Stromal cell of bone marrow (primary cell): ENCODE measurements at places on chromosomes 4 and X.

- no peak for DNase-seq
These were observed at the start of gene MAOB for GRCh38 chrX:43882294-43882681. Gene MAOB (minus strand): TSS chrX:43882450. CDS start chrX:43882299, 151 bp downstream.

- DNase-seq, result no peak
These were observed 111.5 kb upstream of the SFRP2 start for GRCh38 chr4:153900426-153900825.

- DNase-seq, result peak; percentile 44
These were observed 54.0 kb upstream of the AMELX start for GRCh38 chrX:11239230-11239629.

- DNase-seq, result no peak
These were observed 41.3 kb downstream of the C4orf50 start for GRCh38 chr4:5976921-5977320.

DNA sequence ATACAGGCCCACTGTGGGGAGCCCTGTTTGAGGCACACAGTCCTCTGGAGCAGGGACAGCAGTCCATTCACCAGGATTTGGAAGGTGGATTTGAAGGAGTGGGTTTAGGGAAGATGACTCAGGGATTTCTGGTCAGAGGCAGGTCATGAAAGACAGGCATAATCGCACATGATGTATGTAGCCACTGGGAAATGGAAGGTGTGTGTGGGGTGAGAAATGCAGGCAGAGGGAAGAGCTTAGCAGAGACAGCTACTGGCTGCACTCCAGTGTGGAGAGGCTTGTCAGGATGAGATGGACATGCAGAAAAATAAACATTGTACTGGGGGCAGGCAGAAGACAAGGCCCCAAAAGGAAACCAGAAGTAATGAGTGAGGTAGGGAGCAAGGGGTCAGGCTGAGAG, 85.2 kb upstream of the STS start:
- DNase-seq, result no peak

- DNase-seq, result no peak
These were observed 252.6 kb downstream of the PAPSS1 start for GRCh38 chr4:107467461-107467860.

- peak; percentile 0 for DNase-seq
These were observed 102.8 kb upstream of the OR13H1 start for GRCh38 chrX:131441033-131441432.

DNA sequence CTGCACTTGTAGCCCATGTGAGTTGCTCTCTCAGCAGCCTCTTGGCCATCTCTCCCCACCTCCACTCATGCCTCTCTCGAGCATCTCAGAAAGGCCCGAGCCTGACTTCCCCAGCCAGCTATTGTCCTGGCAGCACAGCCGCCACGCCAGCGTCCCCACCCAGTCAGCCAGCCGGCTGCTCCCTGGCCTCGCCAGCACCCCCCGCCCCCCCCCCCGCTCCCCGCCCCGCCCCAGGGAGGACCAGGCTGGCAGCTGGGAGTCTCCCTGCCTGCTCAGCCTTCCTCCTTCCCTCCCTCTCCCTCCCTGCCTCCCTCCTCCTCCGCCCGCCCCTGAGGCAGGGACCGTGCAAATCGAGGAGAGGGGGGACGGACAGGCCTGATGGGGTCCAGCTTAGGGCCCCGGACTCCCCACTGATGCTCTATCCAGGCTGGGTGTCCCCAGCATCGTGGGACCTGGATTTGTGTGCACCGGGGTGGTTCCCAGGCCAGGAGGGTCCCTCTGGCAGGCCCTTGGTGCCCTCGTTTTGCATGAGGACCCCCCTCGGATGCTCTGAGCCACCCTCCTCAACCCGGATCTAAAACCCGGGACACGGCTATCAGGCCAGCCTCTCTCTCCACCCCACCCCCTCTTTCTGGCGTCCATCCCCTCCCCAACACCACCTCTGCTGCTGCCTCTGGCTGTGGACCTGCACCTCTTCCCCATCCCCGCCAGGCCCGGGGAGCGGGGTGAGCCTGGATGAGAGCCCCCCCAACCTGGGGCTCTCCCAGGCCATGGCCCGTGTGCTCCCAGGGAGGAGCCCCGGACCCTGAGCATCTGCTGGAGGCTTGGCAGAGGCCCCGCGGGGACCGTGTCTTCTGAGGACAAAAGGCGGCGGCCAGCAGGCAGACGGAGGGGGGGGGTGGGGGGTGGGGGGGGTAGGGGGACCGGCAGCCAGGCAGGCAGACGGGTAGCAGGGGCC, at the start of gene GPR173:
TSS of gene GPR173 (plus strand) at position 621 of the 958 bp plus-strand sequence. CDS start 27,833 bp downstream, outside the sequence.
- DNase-seq, result peak; percentile 51

DNA sequence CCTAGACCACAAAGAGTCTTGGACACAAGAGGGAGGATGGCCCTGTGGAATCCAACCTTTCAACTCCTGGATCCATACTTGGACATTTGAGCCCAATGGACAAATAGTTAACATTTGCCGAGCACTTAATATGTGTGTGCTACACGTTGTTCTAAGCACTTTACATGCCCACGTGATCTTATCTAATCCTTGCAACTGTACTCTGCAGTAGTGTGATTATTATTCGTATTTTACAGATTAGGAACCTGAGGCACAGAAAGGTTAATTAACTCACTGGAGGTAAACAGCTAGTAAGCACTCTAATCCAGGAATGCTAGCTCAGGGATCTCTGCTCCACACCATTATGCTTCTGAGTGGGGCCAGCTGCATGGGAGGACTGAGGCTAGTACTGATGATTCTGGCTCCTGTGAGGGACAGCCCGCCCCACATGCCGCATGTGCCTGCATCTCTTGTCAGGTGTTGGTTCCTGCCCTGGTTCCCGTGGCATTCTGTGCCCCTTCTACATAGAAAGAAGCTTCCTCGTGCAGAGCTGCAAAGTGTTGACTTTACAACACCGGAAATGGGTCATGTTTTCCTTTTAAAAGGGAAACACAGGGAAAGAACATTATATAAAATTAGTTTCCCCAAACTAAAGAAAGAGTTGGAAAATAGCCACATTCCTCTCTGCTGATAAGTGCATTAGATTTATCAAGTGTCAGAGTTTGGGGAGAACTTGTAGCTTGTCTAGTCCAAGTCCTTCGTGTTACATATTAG, 34.8 kb downstream of the PLAC1 start:
- DNase-seq, result no peak

GRCh38 chrX:49063715-49064114, 4.9 kb downstream of the CCDC120 start:
- DNase-seq, result no peak

DNA sequence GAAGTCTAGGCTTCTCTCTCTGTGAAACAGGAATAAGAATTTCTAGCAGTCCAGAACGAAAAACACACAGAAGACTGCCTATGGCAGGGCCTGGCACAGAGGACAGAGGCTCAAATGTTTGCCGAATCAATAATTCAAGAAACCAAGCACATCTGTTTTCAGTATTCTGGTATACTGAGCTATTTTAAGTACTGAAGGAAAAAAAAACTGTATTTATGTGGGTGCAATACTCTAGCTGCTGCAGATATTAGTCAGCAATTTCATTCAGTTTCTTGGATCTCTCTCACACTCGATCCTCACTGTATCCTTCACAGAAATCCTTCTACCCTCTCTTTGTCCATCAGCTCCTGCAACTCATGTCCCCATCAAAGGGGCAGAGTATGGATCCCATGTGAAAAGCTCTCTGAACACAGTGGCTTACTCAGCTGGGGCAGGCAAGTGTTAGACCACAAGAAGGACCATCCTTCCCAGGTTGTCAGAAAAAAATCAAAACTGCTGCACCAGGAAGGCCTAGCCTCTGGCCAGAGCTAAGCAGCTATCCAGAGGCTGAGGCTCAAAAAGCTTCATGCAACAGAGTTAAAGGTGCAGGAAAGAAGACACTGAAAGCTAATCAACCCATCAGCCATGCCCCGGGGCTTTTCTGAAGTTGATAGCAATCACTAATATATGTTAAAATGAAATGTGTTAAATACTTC, 9.1 kb upstream of the USO1 start:
- DNase-seq, result peak; percentile 28

GRCh38 chr4:71184195-71184781, 154.5 kb upstream of the SLC4A4 start:
- peak; percentile 48 for DNase-seq

DNA sequence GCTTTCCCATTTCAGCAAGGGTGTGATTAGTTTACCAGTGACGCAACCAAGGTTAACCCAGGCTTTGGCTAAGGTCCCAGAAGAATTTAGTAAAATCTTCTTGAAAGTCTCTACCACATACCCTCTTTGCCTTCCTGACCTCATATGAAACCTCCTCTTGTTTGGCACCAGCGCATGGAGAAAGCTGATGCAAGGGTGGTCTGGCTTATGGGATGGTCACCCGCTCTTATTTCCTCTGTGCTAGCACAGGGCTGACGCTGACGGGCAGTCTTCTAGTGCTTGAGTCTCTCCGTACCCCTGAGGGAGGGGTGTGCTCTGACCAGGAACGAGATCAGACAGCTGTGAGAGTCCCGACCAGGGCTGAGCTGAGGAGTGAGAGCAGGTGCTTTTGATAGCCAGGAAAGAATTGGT, 137.6 kb downstream of the TENM3 start:
- peak; percentile 18 for DNase-seq

- DNase-seq, result no peak
These were observed 58.7 kb upstream of the STARD8 start for GRCh38 chrX:68588602-68589371.

- DNase-seq, result no peak
These were observed 40.1 kb downstream of the BTC start for GRCh38 chr4:74754218-74754617.

DNA sequence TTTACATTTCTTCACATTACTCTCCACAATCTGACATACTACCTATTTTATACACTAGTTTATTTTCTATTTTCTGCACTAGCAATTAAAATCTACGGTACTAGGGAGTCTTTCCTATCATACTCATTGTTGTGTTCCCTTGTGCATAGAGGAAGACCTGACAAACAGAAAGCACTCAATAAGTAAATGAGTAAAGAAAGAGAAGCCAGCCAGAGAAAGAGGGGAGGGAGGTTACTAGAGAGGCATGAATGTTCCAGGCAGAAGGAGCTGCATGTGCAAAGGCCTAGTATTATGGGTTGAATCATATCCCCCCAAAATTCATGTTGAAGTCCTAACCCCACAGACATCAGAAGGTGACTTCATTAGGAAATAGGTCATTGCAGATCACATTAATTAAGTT, 114.0 kb downstream of the ZAR1 start:
- no peak for DNase-seq

DNA sequence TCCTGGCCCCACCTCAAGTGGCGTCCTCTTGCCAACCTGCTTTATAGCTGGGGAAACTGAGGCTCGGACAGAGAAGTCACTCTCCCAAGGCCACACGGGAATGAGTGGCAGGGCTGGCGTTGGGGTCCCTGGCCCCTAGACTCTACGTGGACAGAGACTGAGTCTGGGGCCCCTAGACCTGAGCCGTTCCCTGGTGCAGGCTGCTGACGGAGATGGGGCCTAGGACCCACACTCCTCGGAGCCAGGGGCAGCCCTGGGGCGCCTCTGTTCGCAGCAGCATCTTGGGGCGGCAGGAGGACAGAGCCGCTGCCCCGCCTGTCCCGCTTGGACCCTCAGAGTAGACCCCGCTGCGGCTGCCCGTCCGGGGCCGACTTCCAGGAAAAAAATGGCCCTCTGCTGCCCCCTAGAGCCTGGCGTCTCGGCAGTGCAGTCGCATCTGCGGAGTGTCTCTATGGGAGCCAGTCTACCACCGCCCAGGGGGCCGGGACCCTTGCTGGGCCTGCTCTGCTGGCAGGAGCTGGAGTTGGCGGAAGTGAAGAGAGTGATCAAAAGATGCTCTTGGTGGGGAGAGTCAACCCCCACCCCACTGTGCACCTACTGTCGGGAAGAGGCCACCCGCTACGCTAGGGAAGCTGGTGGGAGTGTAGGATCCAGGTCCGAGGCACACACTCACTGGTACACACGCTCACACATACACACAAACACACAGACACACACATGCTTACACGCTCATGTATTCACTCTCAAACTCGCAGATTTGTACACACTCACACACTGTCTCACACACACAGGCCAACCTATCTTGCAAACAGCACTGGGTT, 220.1 kb downstream of the AFAP1 start:
- no peak for DNase-seq

GRCh38 chr4:18881556-18881955, 860.0 kb upstream of the LCORL start:
- DNase-seq, result no peak

DNA sequence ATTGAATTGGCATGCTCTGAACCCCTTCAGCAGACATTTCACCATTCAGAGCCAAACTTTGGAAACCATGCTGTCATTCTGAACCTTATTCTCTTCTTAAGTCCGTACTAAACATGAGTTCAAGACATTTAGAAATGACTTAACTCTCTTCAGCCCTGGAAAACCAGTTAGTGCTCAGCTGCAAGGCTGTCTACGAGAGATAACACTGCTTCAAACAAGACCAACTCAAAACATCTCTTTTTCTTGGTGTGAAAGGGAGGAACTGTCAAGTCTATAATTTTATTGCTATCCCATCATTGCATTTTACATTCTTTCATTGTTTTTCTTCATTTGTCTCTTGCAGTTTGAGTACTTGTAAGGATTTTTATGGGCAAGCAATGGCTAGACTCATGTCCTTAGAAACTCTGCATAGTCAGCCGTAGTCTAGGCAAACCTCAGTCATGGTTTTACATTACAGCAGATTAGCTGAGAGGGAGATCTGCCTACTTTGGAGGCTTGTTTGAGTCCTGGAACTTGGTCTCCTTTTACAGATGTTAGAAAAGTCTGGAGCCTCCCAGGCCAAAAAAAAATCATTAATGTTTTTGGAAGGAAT, 120.6 kb upstream of the JADE1 start:
- DNase-seq, result no peak

- no peak for DNase-seq
These were observed 36.6 kb downstream of the RASSF6 start for GRCh38 chr4:73583666-73584065.

DNA sequence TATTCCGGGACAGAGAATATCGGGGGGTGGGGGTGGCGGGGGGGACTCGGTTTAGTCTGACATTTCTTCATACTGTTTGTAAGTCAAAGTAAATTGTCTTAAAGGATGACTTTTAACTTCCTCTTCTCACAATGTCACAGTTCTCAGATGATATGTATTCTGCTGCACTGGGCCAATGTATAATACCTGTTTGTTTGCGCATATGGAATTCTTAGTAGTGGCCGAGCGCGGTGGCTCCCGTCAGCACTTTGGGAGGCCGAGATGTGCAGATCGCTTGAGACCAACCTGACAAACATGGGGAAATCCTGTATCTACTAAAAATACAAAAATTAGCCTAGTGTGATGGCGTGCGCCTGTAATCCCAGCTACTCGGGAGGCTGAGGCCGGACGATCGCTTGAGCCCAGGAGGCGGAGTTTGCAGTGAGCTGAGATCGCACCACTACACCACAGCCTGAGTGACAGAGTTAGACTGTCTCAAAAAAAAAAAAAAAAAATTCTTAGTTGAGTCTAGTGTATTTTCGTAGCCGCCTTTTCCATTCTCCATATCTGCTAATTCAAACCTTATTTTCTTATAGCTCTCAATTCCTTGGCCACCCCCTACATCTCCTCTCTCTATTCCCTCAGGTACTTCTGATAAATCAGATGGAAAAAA, 851 bp downstream of the POLR2B start:
- DNase-seq, result no peak

DNA sequence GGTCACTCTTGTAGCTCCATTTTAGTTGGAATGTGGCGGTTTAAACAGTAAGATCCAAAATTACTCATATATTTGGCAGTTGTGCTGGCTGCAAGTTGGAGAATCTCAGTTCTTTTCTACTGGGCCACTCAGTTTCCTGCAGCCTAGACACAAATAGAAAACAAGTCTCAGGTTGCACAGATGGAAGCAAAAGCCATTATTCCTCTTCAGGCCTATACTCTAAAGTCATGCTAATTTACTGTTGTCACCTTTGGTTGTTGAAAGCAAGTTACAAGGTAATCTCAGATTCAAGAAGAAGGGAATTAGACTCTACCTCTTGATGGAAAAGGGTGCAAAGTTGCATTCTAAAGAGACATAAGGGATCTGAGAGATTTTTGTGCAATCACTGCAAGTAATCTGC, 345.4 kb downstream of the ADAM29 start:
- no peak for DNase-seq

- DNase-seq, result no peak
These were observed 3.8 kb downstream of the HPGDS start for GRCh38 chr4:94338681-94339351.
